ENCODE measurements at places on chromosomes 6 and 20. TPM values are rescaled to one million over a fixed set of nuclear protein-coding genes. Genes with fewer than 3 reads are reported as not detected.

Gene GATA5
- not detected for total RNA-seq

Gene SMLR1
- not detected for total RNA-seq

Gene KIZ
- total RNA-seq: 33.2 TPM

Gene GCLC
- total RNA-seq: 24.1 TPM

Gene TRAPPC3L
- 0.15 TPM for total RNA-seq

Gene ENPP1
- 42.0 TPM for total RNA-seq

Gene HS3ST5
- total RNA-seq: not detected

Gene DLK2
- 0.66 TPM for total RNA-seq

Gene WFDC10B
- not detected for total RNA-seq

Gene ULBP1
- total RNA-seq: 0.44 TPM

Gene SESN1
- total RNA-seq: 43.0 TPM

All from smooth muscle cell of trachea (primary cell).